ENCODE measurements at places on chromosomes 16 and 17.

GRCh38 chr17:6530324-6530920, 25.9 kb downstream of the PITPNM3 start:
- no peak for DNase-seq

DNA sequence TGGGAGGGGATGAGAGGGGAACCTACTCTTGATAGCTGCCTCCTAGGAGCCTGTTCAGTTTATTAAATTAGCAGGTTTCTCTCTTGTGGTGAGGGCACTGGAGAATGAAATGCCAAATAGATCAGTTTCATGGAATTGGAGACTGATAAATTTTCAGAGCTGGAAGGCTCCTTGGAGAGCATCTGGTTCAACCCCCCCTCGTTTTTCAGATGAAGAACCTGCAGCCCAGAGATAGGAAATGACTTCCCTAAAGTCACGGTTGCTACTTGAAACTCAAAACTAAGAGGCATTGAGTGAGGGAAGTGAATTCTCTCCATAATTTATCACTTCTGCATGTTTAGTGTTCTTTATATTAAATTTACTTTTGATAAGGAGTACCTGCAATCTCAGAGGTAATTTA, 366.0 kb upstream of the CCL2 start:
- DNase-seq, result no peak

GRCh38 chr17:31388770-31389656, 2.5 kb upstream of the RAB11FIP4 start:
- peak; percentile 31 for DNase-seq

DNA sequence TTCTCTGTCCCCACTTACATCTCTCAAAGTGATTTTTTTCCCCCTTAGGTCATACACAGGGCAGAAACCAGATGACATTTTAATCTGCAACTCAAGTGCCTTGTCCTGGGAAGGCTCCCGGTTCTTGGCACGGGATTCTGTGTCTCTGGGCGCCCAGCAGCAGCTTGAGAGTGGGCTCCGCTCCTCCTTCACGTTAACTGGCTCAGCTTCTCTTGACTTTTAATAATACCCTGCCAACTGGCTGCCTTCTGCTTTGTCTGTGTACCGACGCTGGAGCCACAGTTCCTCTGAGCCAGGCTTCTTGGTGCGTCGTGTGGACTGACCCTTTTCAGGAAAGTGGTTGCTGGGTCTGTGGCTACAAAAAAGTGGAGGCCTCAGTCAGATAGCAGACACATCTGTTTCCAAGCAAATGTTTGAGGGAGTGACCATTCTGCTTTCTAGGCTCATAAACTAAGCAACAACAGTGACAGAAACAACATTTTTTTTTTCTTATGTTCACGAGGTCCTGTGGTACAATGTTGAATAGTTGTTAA, 64.9 kb downstream of the IRF8 start:
- DNase-seq, result no peak

DNA sequence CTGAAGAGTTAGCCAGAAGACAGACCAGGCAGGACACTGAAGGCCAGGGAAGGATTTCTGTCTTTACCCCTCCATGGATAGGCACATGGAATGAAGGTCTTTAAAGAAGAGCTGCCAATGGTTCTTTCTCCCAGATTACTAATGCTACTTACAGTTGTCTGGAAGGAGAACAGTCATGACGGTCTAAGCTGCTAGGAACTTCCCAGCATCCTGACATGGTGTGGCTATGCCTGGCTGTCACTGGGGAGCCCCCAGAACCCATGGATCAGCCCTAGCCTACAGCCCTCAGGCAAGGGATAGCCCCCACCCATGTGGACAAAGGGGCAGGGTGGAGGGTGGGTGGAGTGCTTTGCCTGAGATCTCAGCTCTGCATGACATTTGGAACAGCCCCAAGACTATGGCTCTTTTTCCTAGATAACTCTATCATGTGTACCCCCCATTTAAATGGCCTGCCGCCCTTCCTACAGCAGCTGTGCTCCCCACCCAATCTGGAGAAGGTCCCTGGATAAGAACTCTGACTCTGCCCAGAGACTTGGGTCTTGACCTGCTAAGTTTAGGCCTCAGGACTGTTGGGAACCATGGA, 9.2 kb upstream of the KAT7 start:
- no peak for DNase-seq

DNA sequence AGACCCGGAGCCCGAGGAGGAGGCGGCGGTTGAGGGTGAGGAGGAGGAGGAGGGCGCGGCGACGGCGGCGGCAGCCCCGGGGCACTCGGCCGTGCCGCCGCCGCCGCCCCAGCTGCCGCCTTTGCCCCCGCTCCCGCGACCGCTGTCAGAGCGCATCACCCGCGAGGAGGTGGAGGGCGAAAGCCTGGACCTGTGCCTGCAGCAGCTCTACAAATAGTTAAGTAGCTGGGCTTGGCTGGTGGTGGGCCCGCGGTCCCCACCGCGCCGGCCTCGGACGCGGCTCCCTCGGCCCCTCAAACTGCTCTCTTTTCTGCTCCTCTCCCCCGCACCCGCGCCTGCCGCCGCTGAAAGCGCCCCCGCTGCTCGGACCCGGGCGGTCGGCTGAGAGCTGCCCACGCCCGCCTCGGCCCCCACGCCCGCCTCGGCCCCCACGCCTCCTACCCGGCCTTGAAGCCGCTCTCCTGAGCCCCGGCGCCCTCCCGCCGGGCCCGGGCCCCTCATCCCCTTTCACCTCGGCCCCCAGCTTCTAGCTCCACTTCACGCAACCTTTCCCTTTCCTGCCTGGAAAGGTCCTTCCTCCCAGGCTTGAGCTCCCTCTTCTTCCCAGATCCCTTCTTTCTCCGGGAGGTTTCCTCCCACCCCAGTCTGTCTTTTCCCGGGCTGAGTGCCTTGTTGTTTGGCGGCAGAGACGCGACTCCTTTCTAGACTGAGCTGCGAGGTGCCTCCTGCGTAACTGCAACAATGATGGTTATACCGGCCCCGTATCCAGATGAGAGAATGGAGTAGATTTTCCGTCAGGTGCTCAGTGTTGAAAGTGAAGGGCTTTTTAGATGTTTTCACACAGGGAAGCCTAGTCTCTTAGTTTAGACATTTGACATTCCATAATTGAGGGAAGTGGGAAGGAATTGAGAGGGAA, 850 bp downstream of the PPM1E start:
- DNase-seq, result no peak

DNA sequence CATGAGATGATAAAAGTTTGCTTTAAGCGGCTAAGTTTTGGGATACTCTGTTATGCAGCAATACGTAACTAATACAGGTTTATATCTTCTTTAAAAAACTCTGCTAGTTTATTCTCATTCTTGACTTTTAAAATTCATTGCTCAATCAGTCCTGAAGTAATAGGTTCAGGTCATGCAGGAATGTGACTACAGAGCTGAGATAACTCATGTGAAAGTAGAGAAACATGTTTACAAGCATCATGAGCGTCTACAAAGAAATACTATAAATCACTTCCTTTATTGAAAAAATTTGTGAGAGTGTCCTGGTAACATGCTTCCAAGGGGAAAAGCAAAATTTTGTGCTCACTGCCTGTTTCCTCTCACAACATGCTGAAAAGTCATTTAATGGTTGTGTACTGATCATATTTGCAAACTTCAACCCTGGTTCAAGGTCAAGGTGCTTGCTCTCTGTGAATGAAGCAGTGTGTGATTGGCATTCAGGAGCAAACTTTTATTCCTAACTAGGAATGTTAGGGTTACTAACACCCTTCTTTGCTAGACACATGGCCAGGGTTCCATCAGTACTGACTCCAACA, 12.5 kb upstream of the TMIGD1 start:
- DNase-seq, result no peak

DNA sequence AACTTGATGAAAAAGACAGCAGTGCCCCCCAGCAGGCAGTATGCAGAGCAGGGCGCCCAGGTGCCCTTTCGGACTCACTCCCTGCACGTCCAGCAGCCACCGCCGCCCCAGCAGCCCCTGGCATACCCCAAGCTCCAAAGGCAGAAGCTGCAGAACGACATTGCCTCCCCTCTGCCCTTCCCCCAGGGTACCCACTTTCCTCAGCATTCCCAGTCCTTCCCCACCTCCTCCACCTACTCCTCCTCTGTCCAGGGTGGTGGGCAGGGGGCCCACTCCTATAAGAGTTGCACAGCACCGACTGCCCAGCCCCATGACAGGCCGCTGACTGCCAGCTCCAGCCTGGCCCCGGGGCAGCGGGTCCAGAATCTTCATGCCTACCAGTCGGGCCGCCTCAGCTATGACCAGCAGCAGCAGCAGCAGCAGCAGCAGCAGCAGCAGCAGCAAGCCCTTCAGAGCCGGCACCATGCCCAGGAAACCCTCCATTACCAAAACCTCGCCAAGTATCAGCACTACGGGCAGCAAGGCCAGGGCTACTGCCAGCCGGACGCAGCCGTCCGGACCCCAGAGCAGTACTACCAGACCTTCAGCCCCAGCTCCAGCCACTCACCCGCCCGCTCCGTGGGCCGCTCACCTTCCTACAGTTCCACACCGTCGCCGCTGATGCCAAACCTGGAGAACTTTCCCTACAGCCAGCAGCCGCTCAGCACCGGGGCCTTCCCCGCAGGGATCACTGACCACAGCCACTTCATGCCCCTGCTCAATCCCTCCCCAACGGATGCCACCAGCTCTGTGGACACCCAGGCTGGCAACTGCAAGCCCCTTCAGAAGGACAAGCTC, 43.2 kb downstream of the SREBF1 start:
- DNase-seq, result no peak

GRCh38 chr17:50620858-50621257, 13.8 kb upstream of the ABCC3 start:
- no peak for DNase-seq

- no peak for DNase-seq
Measured at GRCh38 chr17:14670861-14671260, 370.0 kb downstream of the HS3ST3B1 start.

- DNase-seq, result no peak
Measured at GRCh38 chr17:73749337-73749823, 105.1 kb upstream of the SDK2 start.

DNA sequence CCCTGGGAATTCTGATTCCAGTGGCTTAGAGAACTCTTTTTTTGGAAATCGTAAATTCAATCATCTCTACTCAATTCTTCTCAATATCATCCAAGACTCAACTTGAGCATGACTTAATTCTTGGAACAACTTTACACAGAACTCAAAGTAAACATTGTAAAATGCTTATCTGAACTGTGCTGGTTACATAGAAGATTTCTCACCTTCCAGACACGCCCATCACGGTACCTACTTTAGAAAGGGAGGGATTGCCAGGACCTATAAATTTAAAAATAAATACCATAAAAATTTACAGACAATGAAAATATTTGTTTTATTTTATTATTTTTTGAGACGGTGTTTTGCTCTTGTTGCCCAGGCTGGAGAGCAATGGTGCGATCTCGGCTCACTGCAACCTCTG, 26.5 kb downstream of the MAP1LC3B start:
- DNase-seq, result no peak

DNA sequence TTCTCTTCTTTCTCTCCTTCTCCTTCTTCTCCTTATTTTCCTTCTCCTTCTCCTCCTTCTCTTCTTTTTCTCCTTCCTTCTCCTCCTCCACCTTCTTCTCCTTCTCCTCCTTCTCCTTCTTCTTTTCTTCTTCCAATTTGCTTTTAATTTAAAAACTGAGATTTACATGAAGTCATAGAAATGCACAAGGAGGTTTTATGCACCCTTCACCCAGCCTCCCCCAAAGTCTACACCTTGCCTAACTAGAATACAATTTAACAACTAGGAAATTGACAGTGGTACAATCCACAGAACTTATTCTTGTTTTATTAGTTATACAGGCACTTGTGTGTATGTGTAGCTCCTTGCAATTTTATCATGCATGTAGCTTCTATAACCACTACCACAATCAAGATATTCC, 826.7 kb downstream of the KCNJ2 start:
- no peak for DNase-seq

DNA sequence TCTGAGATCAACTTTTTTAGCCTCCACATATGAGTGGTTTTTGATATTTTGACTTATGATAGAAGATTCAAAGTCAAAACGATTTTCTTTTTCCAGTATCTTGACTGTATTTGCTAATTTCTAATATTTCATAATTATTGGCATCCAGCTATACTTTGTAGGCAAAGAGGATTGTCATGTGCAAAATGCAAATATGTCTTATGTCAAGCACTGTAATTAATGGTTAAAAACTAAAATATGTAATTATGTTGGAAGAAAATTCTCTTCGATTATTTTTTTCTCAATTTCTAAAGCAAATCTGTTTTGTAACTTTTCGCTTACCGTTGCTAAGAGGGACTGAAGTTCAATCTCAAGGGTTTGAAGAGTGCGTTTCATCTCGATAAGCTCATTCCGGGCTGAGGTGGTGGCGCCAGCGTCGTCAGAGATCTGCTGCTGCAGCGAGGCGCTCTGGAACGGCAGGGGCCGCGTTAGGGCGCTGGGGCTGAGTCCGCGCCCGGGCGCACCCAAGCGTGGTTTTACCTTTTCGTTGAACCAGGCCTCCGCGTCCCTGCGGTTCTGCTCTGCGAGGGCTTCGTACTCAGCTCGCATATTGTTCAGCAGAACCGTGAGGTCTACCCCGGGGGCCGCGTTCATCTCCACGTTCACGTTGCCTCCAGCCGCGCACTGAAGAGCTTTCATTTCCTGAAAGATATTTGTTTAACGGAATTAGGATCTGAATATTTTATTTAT, 3.0 kb downstream of the KRT27 start:
- no peak for DNase-seq

DNA sequence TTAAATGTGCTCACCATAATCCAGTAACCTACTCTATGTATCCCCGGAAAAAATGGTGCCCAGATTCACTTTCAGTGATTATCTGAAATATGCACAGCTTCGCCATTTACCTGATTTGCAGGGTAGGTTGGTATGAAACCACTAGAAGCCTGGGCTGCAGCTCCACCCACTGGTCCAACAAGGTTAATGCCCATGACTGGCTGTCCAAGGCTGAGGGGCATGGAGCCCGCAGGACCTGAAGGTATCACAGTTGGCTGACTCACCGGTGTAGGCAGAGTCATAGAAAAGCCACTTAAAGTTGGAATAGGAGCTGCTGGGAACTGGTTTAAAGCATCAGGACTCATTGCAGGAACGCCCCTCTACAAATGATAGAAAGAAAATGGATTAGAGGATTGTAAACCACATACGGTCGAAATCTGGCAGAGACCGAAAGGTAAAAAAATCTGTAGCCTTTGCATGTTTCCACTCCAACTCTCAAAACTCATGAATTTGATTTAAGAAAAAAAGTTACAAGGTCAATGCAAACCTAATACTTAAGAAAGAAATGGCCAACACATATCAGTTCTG, 38.6 kb downstream of the SYNRG start:
- DNase-seq, result peak; percentile 32

DNA sequence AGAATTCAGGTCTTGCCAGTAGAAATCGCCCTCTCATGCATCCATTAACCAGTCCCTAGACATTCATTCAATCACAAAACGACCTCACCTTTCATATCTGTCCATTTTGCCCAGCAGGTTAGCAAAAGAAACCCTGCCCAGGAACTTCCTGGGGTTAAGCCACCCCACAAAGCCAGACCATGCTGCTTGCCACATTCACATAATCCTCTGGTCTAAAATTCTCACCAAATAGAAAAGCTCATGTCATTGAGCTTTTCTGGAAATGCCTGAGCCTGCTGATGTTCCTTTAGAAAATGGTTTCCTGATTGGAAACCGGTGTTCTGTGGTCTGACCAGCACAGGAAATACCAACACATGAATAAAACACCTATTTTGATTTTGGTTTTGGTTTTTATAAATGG, 21.6 kb upstream of the DYNLRB2 start:
- no peak for DNase-seq

Data from CD4-positive, alpha-beta T cell treated with Interleukin-15 for 4 hours (primary cell).